ENCODE measurements at places on chromosomes 13 and 19.
A peak's percentile ranks its signal among the peaks of the same experiment; 100 is the strongest.

- DNase-seq, result no peak
Observed at GRCh38 chr13:73520566-73521289, 461.9 kb downstream of the KLF5 start.

DNA sequence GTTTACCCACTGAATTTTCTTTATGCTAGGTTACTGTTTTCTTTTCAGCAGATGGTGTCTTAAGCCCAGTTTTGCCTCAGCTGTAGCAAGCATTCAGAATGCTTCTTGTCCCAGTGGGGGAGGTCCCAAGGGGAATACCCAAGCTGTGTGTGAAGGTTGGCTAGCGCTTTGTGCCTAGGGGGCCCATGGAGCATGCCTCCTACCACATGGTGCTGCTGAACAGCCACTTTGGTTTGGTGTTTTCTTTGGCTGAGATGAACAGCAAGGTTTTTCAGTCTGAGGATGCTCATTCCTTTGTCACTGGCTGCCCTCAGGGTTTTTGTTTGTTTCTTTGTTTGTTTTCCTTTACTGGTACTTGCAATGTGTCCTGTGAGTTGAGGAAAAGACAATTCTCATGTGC lies 99.0 kb downstream of the PCDH20 start:
- no peak for DNase-seq

DNA sequence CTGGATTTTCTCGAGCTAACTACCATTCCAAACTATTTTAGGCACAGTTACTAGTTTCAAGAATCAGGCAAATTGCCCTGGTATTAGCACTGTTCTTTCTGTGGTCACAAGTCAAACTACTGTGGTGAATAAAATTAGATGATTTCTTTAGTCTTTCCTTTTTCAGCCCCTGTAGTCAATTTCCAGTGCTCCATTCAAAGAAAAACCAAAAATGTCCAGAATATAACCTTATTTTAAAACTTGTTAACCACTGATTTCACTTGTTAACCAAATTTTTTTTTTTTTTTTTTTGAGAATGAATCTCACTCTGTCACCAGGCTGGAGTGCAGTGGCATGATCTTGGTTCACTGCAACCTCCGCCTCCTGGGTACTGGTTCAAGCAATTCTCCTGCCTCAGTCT lies 50.6 kb upstream of the USPL1 start:
- no peak for DNase-seq

GRCh38 chr19:5916181-5916708 lies 2.2 kb downstream of the CAPS start:
- no peak for DNase-seq

DNA sequence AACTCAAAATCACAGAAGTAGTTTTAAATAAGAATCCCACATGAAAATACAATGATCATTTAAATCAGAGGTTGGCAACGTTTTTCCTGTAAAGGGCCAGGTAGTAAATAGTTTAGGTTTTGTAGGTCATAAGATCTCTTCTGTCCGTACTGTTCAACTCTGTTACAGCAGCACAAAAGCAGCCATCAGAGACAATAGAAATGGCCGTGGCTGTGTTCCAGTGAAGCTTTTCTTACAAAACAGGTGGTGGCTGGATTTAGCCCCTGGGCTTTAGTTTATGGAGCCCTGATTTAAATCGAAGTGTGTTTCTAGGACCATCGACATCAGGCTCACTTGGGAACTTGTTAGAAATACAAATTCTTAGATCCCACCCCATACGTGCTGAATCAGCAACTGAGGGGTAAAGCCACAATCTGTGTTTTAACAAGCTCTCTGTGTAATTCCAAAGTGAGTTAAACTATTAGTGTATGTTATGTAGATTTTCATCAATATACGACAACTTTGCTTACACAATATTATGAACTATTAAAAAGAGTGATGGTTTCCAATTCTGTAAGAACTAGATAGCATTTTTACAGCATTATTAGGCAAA lies 54.8 kb upstream of the MIR17HG start:
- DNase-seq, result no peak

DNA sequence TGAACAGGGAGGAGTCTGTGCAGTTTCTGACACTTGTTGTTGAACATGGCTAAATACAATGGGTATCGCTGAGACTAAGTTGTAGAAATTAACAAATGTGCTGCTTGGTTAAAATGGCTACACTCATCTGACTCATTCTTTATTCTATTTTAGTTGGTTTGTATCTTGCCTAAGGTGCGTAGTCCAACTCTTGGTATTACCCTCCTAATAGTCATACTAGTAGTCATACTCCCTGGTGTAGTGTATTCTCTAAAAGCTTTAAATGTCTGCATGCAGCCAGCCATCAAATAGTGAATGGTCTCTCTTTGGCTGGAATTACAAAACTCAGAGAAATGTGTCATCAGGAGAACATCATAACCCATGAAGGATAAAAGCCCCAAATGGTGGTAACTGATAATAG lies 16.1 kb downstream of the CEACAM6 start:
- no peak for DNase-seq

- peak; percentile 67 for DNase-seq
Observed at GRCh38 chr19:1453525-1454364, 3.8 kb downstream of the APC2 start.

DNA sequence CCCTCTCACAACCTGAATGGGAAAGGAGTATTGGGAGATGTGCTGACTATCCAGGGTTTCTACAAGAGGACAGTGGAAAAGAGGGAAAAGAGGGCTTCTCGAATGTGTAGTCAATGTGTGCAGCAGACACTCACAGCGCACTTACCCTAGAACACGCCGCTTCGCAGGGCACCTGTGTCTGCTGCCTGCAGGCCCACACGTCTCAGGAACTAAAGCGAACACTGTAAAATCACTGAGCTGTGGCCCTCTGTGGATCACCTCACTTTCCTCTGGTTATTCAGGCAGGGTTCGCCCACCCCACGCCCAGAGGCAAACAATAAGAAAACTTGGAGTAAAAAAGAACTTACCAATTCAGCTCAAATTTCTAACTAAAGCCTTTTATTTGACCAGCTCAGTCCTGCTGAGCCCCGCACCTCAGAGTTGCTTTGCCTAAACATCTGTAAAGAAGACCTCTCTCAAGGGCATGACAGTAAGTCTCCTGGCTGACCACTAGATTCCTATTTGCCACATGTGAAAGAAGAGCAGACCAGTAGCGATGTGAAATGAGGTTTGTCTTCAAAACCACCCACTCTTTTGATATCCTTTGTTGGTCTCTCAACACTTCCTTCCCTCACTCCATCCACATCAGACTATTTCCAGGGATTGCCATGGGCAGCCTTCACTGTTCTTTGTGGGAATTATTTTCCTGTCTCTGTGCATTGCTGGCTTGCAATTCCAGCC lies 19.3 kb upstream of the DOCK9 start:
- DNase-seq, result no peak

DNA sequence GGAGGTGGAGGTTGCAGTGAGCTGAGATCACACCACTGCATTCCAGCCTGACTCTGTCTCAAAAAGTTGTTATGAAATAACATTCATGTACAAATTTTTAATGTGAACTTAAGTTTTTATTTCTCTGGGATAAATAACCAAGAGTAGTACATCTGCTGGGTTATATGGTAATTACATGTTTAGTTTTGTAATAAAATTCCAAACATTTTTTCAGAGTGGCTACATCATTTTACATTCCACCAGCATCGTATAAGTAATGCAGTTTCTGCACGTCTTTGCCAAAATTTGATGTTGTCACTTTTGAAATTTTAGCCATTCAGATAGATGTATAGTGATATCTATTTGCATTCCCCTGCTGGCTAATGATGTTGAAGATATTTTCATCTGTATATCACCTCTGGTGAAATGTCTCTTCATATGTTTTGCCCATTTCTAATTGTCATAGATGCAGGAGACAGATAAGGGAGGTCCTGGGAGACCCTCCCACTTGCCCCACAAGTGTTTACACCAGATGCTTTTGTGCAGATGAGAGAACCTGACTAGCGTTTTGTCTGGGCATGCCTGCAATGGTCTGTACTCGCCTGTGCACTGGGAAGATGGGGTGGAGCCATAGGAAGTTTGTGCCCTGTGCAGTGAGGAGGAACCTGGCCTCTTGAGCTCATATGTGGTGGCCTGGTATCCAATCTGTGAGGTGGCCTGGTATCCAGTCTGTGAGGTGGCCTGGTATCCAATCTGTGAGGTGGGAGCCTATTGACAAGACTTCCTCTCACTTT lies 12.7 kb upstream of the KBTBD6 start:
- no peak for DNase-seq

GRCh38 chr19:42132030-42132628 lies at the start of gene POU2F2:
Gene POU2F2, minus strand, starts transcription at chr19:42132446. Its CDS starts 35 bp downstream, at chr19:42132411.
- no peak for DNase-seq

DNA sequence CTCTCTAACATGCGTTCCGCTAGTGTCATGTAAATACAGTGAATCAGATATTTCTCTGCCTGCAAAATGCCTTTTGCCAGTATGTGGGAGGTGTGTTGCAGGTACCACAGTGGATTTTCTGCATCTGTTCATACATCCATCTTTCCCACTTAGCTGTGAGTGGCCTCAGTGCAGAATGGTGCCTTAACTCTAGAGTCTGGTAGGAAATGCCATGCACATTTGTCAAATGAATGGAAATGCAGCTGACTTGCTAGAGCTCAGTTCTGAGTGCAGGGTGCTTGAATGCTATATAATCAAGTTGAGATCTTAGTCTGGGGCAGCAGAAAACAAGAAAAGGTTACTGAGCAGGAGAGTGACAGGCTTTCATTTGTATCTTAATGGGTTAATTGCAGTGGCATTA lies 68.2 kb downstream of the LRCH1 start:
- no peak for DNase-seq

DNA sequence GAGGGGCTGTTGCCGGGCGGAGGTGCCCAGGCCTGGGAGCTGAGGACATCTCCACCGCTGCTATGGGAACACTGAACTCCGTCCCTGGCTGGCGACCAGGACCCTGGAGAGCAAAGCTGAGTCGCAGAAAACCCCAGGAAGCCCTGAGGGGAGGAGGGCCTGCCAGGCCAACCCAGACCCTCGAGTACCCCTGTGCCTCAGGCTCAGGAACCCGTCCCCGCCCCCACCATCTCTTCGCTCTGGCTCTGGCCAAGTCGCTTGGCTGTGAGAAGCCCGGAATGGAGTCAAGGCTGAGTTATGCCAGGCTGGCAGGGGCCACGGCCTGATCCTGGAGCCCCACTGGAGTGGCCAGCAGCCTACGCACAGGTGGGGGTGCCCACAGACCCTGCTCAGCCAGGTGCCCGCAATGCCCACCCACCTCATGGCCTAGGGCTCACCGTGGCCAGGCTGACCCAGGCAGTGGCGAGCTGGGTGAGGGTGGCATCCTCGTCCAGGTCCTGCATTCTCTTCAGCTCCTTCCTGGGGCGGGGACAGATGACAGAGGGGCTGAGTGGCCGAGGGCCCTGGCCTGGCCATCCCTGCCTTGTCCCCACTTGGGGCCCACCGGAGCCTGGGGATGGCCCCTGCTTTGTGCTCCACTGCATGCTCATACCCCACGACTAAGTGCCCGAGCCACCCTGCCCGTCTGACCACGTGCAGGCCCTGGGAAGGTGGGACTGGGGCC lies 8.5 kb upstream of the CERS1 start:
- DNase-seq, result no peak

GRCh38 chr13:111287201-111287600 lies 33.2 kb upstream of the TEX29 start:
- no peak for DNase-seq

GRCh38 chr13:29902632-29903305 lies 52.4 kb upstream of the UBL3 start:
- DNase-seq, result no peak

DNA sequence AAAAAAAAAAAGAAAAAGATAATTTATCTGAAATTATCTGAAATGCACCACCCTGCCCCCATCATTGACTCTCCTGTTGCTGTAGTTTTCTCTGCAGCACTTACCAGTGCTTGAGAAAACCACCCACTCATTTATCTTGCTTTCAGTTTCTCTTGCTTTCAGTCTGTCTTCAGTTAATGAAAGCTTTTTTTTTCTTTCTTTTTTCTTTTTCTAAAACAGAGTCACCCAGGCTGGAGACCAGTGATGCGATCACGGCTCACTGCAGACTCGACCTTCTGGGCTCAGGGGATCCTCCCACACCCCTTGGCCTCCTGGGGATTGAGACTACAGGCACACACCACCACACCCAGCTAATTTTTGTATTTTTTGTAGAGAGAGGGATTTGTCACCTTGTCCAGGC lies 4.3 kb upstream of the ACP5 start:
- DNase-seq, result peak; percentile 99

- no peak for DNase-seq
Observed at GRCh38 chr13:65841156-65841555, 1389.0 kb downstream of the PCDH9 start.

DNA sequence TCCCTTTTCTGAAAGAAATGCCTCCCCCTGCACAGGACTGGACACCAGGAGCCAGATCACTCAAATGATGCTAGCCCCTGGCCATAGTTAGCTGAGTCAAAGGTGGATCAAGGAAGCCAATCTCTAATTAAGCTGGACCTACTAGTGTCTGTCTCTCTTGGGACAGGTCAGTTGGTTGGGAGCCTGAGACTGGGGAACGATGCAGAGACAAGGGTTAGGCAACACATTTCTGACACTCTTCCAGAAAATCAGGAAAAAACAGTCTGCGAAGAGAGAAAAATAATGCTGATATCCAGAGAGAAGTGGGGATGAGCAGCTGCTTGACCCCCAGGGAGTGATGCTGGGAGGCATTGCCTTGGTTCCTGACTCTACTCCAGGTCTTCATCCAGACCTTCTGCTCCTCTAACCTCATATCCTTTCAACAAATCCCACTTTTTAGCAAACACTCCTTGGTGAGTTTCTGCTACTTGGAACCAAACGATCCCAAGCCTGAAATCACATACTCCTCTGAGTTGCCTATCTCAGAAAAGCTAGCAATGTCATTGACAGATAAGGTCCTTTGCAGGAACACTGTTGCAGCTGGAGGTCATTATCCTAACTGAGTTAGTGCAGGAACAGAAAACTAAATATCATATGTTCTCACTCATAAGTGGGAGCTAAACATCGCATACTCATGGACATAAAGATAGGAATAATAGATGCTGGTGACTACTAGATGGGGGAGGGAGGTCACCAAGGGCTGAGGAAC lies 369.7 kb downstream of the COG6 start:
- no peak for DNase-seq

DNA sequence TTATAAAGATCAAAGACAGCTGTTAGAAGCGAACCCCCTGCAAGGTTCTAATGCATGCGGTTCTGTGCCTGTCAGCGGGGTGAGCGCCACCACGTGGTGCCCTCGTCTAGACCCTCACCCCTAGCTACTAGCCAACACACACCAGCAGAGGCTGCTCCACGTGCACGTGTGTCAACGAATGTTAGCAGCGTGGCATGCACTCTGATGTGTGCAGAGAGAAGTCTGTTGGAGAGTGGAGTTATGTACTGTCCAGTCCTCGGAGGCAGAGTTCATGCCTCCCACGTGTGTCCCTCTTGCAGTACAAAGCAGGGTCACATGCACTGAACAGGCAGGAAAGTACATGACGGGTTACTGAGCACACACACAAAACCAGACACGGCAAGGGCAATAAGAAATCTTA lies 75.0 kb upstream of the SLC15A1 start:
- DNase-seq, result no peak

GRCh38 chr19:873084-873483 lies 13.6 kb downstream of the CFD start:
- DNase-seq, result peak; percentile 71

DNA sequence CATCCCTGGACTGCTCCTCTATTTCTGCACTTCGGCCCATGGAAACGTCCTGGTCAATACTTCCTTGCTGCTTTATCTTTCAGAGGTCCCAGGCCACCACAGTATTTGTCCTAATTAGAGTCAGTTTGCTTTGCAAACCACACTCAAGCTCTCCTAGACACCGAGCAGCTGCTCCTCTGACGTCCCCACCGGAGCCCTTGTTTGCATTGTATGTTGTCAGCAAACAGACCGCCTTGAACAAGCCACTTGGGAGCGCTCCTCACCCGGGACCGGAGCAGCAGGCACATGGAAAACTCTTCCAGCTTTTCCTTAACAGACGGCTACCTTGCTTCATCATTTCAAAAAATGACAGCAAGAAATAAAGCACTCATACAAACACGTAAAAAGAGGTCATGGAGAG lies 51.5 kb upstream of the GTF3A start:
- DNase-seq, result no peak
